NCI-H226 (cell line): ENCODE measurements at places on chromosomes 12 and 14.
A peak's percentile ranks its signal among the peaks of the same experiment; 100 is the strongest.

DNA sequence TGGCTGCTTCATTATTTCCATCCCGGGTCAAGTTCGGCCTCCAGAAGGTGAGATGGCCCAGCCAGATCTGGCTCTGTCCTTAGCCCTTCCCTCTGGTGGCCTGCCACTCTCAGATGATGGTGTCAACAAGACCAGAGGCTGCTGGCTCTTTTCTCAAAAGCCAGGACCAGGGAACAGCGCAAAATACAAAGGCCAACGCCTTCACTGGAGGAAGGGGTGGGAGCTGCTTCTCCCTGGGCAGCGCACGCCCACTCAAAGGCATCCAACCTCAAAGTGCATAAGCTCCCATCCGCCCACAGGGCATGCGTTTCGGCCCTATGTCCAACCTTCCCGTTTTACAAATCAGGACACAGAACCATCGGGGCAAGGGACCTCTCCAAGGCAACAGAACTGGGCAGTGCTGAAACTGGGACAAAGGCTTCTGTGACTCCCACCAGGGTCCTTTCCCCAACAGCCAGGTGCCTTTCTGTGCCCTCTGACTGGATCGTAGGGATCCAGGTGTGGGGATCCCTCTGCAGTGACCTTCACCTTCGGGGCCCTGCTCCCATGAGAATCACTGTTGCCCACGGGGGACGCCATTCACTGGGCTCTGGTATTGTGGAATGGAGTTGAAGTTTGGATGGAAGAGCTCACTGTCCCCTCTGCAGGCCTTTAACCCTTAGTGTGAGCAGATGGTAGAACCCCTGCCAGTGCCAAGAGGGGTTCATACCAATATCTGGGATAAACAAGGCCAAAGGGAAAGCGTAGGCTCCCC, 76.8 kb downstream of the NINJ2 start:
- DNase-seq = no peak

DNA sequence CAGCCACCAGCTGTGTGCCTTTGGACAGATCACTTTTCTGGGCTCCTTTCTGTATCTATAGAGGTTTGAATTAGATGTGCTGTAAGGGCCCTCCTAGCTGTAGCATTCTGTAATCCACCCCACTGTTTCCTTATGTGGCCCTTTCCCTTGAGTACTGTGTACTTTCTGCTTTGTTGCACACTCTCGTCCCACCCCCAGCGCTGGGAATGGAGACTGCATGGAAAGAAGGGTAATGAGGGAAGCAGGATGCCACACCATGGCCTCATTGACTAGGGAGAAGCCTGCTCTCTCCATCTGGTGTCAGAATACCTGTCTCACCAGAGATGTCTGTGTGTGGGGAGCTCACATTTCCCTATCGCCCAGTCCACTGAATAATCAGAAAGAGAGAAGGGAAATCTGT, 13.6 kb upstream of the GALNT16 start:
- DNase-seq = no peak

DNA sequence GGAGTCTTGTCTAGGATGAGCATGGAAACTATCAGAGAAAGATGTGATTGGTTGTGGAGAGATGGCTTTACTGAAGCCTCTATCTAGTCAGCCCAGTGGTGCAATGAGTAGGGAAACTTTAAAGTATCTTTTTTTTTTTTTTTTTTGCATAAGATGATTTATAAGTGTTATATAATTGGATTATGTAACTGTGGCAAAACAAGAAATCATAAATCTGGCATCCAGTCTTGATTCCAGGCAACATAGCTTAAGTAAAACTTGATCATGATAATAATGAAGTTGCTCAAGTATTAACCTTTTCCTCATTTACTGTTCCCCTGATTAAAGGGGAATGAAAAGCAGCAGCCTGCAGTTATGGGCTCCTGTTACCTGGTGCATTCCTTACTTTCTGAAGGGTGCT, 538.0 kb upstream of the ATP2B1 start:
- DNase-seq = no peak

- DNase-seq = peak; percentile 65
Observed at GRCh38 chr14:80095623-80096022, 115.7 kb downstream of the DIO2 start.

GRCh38 chr12:104596134-104596799, 139.5 kb downstream of the CHST11 start:
- DNase-seq = no peak

GRCh38 chr14:100084591-100084990, 19.4 kb downstream of the EVL start:
- no peak for DNase-seq

DNA sequence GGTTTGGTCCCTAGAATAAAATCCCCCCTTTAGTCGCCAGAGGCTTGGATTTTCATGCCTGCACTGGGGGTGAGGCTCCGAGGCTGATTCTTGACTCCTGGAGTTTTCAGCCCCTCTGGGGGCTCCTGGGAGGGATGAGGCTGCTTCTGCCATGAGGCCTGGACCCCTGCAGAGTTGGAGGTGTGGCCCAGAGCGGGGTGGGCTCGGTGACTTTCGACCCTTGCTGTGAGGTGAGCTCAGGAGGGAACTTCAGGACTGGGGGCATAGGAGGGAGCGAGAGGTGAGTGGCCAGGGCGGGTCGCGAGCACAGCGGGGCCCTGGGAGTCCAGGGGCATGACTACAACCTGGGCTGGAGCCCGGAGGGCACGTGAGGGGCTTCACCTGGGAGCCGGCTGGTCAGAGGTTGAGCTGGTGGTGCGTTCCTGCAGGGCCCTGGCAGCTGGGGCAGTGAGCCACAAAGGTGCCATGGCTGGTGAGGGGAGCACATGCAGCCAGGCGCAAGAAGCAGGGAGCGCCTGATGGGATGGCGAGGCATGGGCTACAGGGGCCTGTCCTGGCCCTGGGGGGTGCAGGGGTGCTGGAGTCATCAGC, 168.2 kb downstream of the KIF26A start:
- DNase-seq = no peak

DNA sequence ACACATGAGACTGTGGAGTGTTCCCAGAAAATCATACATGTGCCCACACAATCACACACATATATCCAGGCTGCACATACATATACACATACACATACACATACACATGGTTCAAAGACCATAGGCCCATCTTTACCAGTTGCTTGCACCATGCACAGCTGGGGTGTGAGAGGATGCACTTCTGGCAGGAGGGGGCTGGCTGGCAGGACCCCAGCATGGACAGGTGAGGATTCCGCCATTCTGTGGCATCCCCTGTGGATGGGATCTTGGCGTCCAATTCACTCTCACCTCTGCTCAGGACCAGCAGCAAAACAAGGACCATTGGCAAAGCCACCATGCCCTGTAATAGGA, 7.0 kb downstream of the ITGB7 start:
- no peak for DNase-seq

- no peak for DNase-seq
Observed at GRCh38 chr12:129097451-129097850, 244.2 kb downstream of the GLT1D1 start.

- no peak for DNase-seq
Observed at GRCh38 chr14:42517806-42518500, 911.3 kb downstream of the LRFN5 start.

DNA sequence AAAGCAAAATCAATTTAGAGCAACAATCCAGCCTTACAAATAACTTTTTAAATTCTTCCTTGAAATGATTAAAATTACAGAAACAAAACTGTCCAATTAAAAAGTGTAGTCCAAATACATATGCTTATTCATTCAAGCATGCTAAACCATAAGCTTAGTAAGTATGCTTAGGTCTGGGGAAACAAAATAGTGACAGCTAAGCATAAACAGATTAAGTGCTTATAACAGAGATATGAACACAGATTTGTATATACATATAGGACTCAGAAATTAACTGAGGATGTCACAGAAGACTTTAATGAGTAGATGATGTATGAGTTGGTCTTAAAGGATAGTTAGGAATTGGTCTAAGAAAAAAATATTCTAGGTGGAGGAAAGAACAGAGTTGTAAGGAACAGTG, 41.8 kb downstream of the SCAF11 start:
- no peak for DNase-seq

GRCh38 chr12:46388427-46389021, 16.0 kb upstream of the SLC38A2 start:
- peak; percentile 78 for DNase-seq

DNA sequence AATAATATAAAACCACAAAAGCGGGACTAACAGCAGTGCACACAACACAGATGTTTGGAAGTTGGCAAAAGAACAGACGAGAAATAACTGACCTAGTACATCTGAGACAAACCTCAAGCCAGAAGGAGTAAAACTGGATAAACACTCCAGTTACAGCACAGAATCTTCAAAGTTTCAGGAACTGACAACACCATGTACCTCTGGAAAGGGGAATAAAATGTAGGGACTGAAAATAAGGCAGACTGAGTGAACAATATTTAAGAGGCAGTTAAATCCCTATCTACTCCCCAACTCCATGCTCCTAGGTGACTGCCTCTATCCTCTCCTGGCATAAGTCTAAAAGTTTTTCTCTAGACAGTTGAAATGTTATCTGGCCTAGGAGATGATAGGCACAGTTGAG, 57.9 kb downstream of the ZFYVE21 start:
- DNase-seq = no peak

GRCh38 chr14:62673014-62673755, 372.1 kb downstream of the KCNH5 start:
- DNase-seq = no peak

DNA sequence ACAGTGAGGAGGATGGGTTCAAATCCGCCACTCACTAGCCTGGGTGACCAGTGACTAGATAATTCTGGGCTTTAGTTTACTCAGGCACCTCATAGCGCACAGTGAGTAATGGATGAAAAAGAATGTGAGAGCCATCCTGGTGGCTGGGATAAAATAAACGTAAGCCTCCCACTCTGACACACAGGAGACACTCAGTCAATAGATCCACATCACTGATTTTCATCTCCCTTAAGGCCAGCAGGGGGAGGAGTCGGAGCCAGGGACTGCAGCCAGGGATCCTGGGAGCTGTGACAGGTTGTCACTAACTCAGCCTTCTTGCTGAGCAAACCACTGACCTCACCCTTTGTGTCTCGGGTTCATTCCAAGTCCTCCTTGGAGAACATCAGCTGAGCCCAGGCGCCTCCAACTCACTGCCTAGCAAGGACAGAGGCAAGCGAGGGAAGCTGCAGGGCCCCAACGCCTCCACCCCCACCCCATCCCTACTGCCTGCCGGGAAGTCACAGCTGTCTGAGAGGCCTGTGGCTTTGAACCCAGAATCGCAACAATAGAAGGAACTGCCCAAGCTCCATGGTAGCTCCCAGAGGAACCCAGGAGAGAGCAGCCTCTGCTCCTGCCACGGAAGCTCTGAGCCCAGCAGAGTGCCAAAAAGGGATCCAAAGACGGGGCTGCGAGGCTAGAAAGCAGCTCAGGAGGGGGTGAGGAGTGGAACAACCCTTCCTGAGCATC, 30.7 kb downstream of the PXN start:
- peak; percentile 65 for DNase-seq

GRCh38 chr14:88424573-88424972, 39.1 kb downstream of the SPATA7 start:
- no peak for DNase-seq

- no peak for DNase-seq
Observed at GRCh38 chr12:106048676-106049075, 90.1 kb downstream of the NUAK1 start.

DNA sequence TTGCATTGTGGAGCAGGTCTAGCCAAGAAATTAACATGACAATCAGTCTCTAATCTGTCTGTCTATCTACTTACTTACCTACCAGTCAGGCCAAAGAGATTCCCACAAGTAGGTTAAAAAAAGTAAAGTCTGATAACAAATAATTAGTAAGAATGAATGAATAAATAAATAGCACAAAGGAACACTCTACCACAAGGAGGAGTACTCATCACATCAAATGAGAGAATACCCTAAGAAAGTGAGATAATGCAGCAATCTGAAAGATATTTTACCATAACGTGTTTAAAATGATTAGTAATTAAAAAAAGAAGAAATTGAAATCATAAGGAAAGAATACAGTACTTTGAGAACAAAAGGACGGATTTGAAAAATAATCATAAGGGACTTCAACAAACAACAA, 187.2 kb downstream of the SYNE2 start:
- no peak for DNase-seq

DNA sequence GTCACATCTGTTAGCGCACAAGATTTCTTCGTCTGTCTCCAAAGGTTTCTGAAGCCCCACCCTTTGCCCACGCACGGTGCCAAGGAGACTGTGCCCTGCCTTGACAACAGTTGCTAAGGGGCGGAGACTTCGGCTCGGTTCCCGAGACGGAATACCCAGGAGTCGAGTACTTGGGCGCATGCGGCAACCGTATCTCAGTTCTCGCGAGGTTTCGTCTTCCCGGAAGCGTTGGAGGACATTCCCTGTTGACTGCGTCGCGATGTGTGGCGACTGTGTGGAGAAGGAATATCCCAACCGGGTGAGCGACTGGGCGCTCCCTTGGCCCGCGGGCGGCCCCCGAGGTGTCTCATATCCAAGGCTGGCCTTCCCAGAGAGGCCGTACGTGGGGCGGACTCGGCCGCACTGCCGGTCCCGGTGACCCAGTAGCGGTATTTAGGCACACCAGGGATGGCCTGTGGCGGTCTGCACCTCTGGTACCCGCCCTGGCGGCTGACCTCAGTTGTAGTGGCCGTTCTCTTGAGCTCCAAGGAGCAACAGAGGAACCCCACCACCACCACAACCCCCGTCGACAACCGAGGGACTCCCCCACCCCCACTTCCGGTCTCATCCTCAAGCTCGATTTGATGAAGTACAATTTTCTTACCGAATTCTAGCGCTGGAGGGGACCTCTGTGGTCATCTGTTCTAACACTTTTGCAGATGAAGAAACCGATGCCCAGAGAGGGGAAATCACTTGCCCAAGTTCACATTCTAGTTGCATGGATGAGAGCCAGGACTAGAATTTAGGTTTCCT, at the start of gene CHURC1:
TSS of gene CHURC1 (plus strand) at position 219 of the 792 bp plus-strand sequence. CDS start at position 260, 41 bp downstream.
- DNase-seq = peak; percentile 99

DNA sequence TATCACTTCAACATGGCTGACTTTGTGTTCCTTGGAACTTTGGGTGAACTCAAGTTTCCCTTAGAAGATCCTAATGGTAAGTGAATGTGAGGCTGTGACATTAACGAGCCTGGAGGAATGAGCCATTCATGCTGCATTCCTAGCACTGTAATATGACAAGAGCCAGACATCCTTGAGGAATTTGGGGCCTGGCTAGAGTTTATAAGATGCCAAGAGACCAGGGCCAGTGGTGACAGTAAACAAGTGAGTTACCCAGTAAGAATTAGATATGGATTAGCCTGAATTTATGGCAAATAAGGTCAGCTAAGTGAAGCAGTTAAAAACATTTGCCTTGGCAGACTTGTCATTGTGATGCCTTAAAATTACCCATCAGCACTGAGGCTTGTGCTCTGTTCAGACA, 232.4 kb downstream of the AKAP6 start:
- DNase-seq = no peak

GRCh38 chr14:74257078-74257940, 18.1 kb downstream of the VSX2 start:
- no peak for DNase-seq

DNA sequence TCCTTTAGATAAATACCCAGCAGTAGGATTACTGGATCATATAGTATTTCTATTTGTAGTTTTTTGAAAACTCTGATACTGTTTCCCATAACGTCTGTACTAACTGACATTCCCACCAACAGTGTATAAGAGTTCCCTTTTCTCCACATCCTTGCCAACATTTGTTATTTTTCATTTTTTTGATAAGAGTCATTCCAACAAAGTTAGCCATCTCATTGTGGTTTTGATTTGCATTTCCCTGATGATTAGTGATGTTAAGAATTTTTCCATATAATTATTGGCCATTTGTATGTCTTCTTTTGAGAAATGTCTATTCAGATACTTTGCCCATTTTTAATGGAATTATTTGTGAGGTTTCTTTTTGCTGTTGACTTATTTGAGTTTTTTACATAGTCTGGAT, 486.0 kb downstream of the FLRT2 start:
- peak; percentile 35 for DNase-seq
